ENCODE measurements at places on chromosomes 5 and 9.

DNA sequence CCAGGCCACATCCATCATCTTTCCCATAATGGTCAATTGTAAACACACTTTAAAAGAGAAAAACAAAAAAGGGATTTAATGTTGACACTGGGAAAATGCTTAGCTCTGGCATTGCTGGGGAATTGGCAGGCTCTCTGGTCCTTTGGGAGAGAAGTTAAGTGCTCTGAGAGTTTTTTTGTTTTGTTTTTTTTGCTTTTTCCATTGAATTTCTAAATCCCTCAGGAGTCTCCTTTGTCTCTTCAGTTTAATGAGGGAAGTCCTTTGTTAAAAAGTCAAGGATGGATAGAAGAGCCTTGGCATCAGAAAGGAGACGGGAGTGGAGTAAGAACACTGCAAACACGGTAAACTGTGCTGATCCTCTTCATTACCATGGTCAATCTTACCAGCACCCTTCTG is 7.1 kb upstream of the HAND1 start:
- DNase-seq = no peak

DNA sequence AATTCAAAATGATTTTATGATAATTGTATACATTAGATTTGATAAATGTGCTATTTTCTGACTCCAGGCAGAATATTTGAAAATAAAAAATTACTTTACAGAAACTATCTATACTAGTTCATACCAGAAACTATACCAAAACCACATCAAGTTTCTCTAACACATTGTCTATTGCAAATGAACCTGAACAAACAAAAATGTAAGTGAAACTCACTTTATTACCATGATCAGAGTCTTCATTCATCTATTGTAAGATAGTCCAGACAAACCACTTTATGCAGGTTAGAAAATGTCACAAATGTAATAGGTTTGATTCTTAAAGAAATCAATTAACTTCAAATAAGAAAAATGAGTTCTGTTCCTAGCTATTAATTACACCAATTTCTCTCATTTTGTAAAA is 99.4 kb downstream of the OXCT1 start:
- DNase-seq = no peak

- no peak for DNase-seq
Measured at GRCh38 chr5:26856238-26856637, 182.1 kb downstream of the CDH9 start.

- DNase-seq = no peak
Measured at GRCh38 chr5:78504704-78505677, 143.6 kb downstream of the LHFPL2 start.

- no peak for DNase-seq
Measured at GRCh38 chr5:128750155-128750554, 212.1 kb upstream of the FBN2 start.

DNA sequence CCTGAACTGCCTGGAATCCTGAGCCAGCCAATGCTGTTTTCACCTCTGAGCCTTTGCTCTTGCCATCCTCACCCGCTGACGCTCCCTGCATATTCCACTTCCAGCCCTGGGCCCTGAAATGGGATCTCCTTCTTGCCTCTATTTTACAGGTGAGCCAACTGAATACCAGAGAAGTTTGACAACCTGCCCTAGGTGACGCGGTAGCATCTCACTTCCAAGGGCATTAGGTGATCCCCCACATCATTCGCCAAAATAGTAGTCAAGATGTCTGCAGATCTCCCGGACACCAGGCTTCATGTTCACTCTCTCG is 43.5 kb downstream of the FOXI1 start:
- no peak for DNase-seq

- no peak for DNase-seq
Measured at GRCh38 chr5:175797521-175798038, 73.8 kb upstream of the CPLX2 start.

DNA sequence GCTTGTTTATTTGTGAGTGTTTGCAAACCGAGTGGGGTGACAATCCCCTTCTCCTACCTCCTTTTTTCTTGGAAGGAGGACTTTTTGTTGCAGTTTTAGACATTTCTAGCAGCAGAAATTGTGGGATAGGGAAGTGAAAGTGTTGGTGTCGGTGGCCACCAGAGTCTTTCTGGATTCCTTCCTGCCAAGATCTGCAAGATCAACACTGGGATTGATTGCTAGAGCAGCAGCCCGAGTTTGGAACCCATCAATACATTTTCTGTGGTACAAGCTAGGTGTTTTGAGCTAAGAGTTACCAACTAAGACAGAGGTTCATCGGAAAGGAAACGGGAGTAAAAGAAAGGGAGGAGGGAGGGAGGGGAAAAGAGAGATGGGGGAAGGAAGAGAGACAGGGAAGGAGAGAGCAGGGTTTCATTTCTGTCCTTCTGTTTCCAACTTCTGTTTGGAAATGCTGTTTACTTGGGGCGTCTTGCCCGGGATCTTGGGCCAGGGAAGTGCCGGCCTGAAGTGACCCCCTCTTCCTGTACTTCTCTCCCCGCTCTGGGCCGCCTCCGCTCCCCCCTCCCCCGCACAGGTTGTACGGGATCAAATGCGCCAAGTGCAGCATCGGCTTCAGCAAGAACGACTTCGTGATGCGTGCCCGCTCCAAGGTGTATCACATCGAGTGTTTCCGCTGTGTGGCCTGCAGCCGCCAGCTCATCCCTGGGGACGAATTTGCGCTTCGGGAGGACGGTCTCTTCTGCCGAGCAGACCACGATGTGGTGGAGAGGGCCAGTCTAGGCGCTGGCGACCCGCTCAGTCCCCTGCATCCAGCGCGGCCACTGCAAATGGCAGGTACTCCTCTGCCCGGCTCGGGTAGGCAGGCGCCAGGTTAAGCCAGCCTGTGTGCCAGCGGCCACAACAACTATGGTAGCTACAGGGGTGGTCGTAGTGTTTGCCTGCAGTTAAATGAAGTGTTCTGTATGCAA is 4.0 kb downstream of the ISL1 start:
- DNase-seq = no peak

- no peak for DNase-seq
Measured at GRCh38 chr9:130633336-130634190, 30.8 kb upstream of the PRDM12 start.

DNA sequence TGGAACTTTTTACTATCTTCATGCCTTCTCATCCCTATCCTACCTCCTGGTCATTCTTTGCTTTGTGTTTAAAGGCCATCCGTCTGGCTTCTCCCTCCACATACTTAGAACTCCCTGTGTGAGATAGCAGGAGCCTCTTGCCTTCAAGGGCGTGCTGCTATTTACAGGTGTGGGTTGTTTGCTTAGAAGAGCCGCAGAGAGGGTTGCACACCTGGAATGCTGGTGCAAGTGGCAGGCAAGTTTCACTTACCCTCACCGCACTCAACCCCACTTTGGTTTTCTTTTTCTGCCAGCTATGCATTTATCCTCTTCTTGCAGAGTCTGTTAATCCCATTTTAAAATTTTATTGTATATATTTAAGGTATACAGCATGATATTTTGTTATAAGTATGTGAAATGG is 12.6 kb downstream of the SKP2 start:
- no peak for DNase-seq

DNA sequence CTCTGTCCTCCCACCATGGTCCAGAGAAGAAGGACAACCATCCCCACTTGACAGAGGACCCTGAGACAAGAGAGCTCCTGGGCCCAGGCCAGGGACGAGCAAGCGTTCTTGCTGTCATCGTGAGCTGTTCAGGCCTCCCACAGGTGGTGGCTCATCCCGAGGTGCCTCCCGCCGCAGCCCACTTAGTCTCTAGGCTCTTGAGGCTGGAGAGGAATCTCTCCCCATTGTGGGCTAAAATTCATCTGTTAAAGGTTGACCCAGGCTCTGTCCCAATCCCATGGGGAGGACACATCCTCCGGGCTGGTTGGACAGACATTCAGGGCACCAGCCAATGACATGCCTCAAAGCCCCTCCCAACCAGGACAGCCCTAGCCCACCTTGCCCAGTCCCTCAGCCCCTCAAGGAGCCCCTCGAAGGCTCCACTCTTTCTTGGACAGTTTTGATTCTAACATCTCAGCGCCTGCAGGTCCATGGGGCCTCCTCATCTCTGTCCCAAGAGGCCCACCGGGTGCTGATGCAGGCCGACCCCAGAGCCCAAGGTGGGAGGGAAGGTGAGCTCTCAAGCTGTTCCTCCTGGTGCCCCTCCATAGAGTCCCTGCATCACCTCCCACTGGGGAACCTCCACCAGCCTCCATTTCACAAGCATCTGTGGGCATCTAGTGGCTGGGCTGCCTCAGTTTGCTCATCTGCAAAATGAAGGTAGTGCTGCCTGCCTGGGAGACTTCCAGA is 52.9 kb downstream of the BARX1 start:
- no peak for DNase-seq

GRCh38 chr9:98569491-98569890 is 139.2 kb downstream of the GABBR2 start:
- no peak for DNase-seq

DNA sequence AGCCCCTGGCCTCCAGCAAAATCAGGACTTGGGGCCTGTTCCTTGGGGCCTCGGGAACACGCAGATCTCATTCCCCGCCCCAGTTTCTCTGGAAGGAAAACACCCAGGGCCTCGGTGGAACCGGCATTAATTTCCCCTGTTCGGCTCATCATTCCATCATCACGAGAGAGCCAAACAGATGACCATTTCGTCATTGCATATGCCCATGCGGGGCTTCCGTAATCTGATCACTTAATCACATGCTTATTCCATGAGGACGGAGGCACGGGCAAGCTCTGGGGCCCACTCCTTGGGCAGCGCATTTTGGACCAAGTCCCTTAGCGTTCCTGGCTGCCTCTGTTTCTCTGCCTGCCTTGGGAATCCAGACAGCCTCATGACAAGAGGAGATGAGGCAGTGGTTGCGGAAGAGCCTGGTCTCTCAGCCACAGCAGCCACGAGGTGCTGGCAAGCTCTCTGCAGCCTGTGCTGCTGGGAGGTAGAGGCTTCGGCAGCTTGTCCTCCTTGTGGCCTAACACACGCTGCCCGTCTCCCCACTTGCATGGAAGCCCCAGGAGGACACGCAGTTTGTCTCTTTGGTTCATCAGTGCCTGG is 65.0 kb upstream of the IER5L start:
- DNase-seq = no peak

GRCh38 chr9:107530679-107531078 is 41.1 kb upstream of the KLF4 start:
- no peak for DNase-seq

DNA sequence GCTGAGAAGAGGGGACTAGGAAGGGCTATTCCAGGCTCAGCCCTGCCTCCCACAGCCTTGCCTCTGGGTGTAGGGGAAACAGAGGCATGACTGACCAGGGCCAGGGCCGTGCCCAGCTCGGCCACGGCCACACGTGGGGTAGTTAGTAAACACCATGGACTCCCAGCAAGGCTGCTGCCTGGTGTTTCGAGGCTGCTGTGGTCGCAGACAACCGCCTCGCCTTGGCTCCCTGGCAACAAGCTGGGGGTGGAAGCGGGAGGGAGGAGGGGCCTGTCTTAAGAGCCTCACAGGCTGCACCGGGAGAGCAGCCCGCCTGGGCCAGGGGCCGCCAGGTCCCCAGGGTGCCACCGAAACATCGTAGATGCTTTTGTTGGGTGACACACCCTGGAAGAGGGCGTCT is 90.2 kb upstream of the CACNA1B start:
- no peak for DNase-seq

- DNase-seq = no peak
Measured at GRCh38 chr5:91145333-91145620, 237.8 kb downstream of the ARRDC3 start.

DNA sequence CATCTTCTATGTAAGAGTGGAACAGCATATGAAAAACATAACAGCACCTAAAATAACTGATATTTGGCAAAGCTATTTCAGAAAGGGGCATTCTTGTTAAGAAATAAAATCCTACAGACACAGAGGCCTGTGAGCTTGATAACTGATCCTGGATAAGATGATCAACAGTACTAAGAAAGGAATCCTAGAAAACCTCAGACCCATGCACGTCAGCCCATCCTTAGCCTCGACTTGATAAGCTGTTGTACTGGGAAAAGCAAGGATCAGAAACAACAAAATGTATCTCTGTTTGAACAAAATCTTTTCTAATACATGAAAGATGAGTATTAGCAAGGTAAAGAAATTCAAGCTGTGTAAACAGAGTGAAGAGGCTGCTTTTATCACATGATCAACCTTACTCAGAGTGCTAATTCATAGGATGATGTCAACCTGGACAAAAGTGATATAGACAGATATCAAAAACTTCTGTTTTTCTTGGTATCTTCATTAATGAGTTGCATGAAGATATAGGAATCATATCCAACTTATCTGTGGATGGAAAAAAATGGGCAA is 15.2 kb downstream of the LIFR start:
- no peak for DNase-seq

- no peak for DNase-seq
Measured at GRCh38 chr9:81079055-81079454, 610.3 kb downstream of the TLE1 start.

- no peak for DNase-seq
Measured at GRCh38 chr9:91945277-91946085, 4.5 kb downstream of the ROR2 start.

DNA sequence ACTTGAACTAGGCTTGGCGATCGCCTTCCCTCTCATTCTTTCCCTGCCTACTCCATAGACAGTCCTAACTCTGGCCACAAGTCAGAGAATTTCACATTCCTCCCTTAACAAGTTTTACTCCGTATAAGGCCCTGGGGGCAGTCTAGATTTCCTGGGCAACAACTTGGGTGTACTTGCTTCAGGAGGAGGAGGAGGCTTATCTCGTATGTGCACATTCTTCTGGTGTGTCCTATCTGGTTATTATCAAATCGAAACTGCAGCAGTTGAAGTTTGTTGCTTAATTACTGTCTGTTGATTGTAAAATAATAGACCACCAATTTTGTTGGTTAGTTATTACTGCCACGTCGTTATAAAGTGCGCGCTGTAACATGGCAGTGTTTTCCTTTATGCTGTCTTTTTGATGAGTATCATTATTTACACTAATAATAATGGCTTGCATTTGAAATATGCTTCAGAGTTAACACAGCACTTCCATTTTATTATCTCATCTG is 42.0 kb downstream of the PIP5K1B start:
- no peak for DNase-seq

GRCh38 chr5:132827943-132828673 is 2.3 kb downstream of the SHROOM1 start:
- DNase-seq = no peak
